ENCODE measurements at places on chromosomes 5 and 9. TPM values are rescaled to one million over a fixed set of nuclear protein-coding genes. Genes with fewer than 3 reads are reported as not detected.

The APBA1 gene
- total RNA-seq, result 14.4 TPM

The PTGES gene
- total RNA-seq, result 5.2 TPM

The RGMB gene
- 60.7 TPM for total RNA-seq

The SHROOM1 gene
- total RNA-seq, result 93.5 TPM

The IFNB1 gene
- total RNA-seq, result not detected

The FCN1 gene
- total RNA-seq, result 3.3 TPM

The POU5F2 gene
- total RNA-seq, result 1.6 TPM

The SPATA31E1 gene
- not detected for total RNA-seq

The DMXL1 gene
- total RNA-seq, result 60.0 TPM

DNA sequence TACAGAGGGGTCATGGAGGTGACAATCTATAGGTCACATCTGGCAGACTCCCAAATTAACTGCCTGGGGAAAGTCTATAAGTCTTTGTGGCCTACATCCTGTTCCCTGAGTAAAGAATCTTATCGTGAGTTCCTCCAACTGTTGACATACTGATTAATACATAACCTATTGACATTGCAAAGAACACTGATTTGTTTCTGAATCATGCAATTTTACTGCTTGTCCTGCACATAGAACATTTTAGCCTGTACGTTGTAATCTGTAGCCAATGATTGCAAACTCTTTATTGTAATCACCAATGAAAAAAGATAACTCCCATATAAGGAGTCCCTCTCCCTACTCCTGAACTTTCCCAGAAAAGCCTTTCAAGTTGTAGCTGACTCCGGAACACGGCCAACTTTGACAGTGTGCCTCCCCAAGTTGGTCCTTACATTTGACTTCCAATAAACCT is 18.8 kb upstream of the OR2K2 start:
- DNase-seq, result peak; percentile 47

GRCh38 chr5:56918054-56918453 is 8.7 kb downstream of the SETD9 start:
- DNase-seq, result no peak

GRCh38 chr5:109223531-109223930 is 186.2 kb downstream of the PJA2 start:
- DNase-seq, result no peak

- DNase-seq, result no peak
Measured at GRCh38 chr5:38612851-38613250, 56.4 kb upstream of the LIFR start.

- DNase-seq, result no peak
Measured at GRCh38 chr9:87229108-87229507, 268.6 kb upstream of the DAPK1 start.

GRCh38 chr9:109779711-109780452 is at the start of gene PALM2AKAP2:
PALM2AKAP2 (plus strand) TSS chr9:109780198; CDS start chr9:109780489, 291 bp downstream.
- peak; percentile 42 for DNase-seq

GRCh38 chr9:128399861-128400260 is 20.8 kb upstream of the CERCAM start:
- no peak for DNase-seq

DNA sequence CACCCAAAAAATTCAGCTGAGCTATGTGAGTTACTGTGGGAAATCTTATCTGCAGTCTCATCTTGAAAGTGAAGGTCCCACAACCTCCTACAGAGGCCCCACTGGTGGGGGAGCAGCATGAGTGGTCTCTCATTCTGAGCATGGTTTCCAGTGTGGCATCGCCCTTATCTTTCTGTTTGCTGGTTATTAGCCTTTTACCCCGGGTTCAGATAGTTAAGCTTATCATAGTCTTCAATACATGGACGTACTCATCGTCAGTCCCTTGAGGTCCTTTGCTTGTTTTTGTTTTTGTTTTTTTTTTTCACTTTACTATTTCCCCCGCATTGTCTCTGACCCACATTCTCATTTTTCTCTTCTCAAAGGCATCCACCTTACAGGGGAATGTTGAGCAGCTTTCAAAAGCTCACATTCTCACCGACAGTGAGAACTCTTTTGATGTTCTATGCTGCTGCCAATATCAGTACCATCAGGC is 7.7 kb upstream of the HAVCR2 start:
- DNase-seq, result no peak

DNA sequence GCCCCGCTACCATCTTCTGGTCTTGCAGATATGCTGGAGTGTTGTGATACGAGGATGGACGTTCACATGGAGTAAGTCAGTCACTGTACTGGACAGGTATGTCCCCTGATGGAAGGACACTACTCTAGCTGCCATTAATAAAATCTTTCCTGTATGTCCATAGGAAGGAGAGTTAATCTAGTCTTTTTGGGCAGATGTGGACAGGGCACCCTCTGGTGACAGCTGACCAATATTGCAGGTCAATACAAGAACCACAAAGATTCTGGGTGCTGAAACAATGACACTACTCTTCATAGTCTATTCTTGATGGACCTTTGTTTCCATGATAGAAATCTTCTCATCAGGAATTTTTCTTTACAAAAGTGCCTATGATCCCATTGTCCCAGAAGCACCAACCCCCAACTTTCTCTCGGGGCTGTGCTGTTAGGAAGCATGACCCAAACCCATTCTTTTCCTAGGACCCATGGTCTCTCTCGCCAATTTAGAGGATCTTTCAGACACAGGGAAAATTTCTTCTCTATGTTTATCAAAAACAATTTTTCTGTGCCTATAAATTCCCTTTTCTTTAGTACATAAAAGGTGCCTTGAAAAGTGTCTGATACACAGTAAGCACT is 376.9 kb downstream of the DTWD2 start:
- no peak for DNase-seq

DNA sequence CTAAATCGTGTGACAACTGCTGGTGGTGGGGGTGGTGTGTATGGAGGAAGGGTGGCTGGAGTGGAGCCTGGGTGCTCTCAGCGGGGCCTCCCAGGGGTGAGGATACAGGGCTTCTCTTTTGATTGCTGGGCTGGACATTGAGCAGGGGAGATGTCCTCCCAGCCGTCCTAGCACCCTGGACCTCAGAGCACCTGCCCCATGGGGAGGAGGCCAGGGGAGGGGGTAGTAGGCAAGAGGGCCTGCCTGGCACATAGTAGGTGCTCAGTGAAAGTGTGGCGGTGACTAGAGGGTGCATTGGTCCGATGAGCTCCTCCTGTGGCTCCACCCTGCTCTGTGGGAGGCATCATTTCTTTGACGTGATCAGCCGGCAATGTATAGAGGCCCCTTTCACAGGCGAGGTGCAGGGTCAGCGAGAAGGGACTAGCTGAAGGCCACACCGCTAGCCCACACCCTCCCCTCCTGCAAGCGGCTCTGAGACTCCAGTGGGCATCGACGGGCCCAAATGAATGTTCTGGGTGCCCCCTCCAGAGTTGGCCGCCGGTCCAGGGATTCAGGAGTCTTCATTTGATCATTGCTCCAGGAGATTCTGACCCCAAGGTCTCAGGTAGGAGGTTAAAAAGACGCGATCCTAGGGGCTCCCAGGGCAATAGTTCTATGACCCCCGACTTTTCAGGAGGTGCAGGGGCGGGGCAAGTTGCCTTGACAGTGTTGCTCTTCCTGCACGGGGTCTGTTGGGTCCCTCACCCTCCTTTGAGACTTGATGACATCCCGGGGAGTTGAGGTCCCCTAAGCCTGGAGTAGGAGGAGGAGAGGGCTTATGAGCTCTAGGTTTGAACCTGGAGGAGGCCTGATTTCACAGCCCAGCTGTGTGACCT is 255.5 kb downstream of the PBX3 start:
- peak; percentile 34 for DNase-seq

DNA sequence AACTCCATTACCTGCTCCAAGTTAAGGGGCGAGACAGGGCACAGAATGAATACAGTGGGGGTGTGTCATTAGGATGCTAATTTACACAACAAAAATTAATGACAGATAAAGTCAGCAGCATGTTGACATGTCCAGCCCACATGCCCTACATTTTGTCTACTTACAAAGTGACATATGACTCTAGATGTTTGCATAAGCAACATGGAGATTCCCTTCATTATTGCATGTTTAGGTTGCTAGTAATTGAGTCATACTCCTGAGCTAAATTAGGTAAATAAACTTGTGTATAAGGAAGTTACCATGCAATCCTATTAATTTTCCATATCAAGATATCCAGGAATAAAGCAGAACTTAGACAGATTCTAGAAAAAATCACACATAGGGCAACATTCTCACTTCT is 232.2 kb downstream of the PDE4D start:
- DNase-seq, result no peak

- no peak for DNase-seq
Measured at GRCh38 chr5:123830575-123830974, 318.6 kb downstream of the CSNK1G3 start.

DNA sequence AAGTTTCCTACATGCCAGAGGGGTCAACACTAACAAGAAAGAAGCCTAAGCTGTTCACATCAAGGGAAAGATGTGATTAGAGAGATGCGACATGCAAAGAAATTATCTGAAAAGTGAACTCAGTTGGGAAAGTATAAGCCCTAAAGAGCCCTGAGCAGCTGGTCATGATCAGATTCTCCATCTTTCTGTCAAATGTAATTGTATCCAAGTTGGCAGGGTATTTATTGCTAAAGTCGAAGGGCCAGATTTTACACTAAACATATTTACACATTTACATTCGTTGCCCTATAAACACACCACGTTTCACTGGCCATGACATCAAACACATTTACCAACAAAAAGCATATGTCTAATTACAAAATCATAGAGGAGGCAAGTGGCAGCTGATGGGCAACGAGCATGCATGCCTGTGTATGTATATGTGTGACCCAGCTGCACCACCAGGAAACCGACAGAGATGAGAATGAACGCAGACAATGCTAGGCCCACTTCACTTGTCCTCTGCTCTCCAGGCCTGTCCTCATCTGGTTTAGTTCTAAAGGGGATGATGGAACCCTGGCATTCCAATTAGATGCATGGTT is 6.3 kb downstream of the FOXD1 start:
- DNase-seq, result no peak

DNA sequence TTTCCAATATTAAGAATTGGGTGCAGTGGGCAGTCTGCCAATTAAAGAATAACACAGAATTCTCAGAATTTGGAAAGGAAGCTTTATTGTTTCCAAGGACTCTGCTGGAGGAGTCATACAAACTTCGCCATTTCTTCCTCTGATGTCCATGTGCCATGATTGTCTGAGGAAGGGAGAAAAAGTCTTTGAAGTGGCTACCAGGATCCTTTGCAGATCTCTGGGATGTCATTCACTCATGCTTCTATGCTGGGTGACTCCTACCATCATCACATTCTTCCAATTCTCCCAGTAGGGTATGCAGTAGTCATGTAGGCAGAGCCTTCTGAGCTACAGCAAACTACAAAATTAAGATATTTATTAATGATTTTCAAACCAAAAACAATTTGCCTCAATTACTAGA is 3.2 kb upstream of the SMAD5 start:
- no peak for DNase-seq

DNA sequence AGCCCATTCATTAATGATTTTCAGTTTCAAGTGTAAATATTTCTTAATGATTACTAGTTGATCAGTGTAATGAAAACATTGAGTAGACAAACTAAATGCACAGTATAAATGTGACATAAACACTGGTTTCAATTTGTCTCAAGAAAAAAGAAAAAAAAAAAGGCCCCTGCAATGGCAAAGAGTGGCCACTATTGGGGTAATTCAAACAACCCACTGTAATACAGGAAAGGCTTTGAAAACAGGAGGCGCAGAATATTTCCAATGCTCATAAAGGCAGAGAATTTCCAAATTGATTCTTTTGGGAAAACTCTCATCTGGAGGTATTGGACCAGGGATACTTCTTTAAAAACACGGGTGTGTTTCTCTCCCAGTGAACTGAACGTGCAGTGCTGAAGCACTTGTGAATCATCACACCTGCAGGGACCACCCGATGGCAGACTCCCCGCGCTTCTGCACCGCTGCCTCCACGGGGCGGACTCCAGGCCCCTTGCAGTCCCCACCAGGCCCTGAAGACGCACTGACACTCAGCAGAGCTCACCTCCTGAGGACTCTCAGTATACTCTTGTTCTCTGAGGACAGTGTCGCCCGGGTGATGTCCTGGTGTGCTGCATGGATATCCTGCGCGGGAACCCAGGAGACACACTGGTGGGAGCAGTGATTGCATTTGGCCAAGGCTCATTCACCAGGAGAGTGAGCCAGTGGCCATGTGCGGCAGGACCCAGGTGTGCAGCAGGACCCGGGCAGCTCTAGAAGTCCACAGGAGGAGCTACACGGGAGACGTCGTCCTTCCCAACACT is 227.6 kb upstream of the IRX4 start:
- no peak for DNase-seq
